Activated CD4-positive, CD25-positive, alpha-beta regulatory T cell treated with anti-CD3 and anti-CD28 coated beads, Interleukin-2, amount 50 U/mL, for 24 hours (primary cell): ENCODE measurements at places on chromosomes 12 and 14.
A peak's percentile ranks its signal among the peaks of the same experiment; 100 is the strongest.

- no peak for ATAC-seq
Measured at GRCh38 chr14:105536691-105537579, 10.6 kb downstream of the TMEM121 start.

DNA sequence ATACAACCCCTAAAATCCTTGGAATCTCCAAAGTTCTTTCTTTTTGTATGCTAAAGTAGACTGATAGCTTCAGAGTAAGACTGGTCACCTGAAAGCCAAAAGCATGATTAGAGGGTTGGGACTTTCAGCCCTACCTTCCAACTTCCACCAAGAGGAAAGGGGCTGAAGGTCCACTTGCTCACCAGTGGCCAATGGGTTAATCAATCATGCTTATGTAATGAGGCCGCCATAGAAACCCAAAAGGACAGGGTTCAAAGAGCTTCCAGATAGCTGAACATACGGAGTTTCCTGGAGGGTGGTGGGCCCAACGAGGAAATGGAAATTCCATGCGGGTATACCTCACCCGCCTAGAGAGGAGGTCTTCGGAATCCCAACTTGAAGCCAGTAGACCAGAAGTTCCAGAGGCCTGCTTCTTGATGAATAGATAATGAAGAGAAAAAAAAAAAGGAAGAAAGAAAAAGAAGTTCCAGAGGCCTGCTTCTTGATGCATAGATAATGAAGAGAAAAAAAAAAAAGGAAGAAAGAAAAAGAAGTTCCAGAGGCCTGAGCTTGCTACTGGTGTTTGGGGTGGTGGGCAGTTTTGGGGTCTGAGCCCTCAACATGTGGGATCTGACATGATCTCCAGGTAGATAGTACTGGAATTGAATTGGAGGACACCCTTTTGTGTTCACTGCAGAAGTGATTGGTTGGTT, 11.2 kb upstream of the BTG1 start:
- ATAC-seq = no peak

GRCh38 chr12:45553204-45553603, 176.3 kb upstream of the ARID2 start:
- ATAC-seq = no peak

DNA sequence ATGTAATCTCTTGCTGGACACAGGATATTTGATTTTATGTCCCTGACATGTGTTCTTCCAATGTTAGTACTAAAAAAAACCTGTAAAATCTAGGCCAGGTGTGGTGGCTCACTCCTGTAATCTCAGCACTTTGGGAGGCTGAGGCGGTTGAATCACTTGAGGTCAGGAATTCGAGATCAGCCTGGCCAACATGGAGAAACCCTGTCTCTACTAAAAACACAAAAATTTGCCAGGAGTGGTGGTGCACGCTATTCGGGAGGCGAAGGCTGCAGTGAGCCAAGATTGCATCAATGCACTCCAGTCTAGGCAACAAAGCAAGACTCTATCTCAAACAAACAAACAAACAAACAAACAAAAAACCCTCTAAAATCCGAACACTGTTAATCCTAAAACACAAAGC, 68.0 kb downstream of the FERMT2 start:
- ATAC-seq = no peak

GRCh38 chr14:73712540-73713180, 1.5 kb downstream of the PNMA1 start:
- peak; percentile 24 for ATAC-seq

DNA sequence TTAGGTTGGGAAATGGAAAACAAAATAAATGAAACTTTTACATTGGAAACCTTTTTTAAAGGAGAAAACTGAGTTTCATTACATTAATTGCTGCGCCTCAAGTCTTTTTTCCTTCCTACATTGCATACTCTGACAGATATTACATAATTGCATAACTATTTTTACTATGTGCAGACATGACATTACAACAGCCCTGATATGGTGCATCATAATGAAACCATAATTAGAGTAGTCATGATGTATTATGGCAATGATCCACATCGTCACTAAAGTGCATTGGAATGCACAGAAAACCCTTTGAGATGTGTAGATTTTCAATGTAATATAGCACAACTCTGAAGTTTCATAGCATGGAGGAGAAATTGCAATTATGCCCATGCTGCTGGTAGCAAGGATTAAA, 217.8 kb upstream of the NPAS3 start:
- ATAC-seq = no peak

DNA sequence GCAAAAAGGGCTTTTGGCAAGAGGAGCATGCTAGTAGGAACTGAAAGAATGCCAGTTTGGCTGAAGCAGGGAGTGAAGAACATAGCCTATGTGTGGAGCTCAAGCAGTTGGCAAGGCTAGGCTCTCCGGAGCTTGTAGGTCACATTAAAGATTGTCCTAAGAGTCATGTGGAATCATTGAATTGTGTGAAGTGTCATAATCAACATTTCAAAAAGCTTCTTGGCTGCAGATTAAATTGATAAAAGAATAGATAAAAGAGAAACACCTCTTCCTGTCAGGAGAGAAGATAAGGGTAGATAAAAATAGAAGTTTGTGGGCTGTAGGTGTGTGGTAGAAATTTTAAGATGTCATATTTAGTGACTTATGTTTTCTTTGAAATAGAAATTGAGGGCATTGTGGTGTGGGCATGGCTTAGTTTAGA, 36.1 kb downstream of the CPSF6 start:
- ATAC-seq = peak; percentile 63

- no peak for ATAC-seq
Measured at GRCh38 chr12:56013482-56013881, 7.4 kb upstream of the IKZF4 start.

DNA sequence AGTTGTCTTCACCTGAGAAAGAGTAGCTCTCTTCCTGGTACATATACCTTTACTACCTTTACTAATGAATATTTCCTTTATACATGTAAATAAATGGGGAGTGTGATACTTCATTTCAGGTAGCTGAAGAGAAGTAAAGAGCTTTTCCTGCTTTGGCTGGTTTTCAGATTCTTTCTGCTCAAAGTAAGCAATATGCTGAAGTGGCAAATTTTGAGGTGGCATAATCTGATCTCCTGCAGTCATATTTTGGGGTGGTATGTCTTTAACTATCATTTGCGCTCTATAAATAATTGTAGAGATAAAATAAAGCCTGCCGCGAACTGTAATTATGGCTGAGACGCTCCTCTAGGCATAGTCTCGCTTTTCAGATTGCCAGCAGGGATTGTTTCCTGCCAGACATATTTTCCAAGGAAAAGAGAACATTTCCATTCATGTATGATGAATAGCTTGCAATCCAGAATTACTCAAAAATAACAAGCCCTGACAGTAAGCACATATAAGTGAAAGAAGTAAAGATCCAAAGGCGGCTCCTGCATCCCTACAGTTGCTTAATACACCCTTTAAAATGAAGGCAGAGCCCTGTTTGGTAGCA, 200.7 kb downstream of the C12orf50 start:
- no peak for ATAC-seq

DNA sequence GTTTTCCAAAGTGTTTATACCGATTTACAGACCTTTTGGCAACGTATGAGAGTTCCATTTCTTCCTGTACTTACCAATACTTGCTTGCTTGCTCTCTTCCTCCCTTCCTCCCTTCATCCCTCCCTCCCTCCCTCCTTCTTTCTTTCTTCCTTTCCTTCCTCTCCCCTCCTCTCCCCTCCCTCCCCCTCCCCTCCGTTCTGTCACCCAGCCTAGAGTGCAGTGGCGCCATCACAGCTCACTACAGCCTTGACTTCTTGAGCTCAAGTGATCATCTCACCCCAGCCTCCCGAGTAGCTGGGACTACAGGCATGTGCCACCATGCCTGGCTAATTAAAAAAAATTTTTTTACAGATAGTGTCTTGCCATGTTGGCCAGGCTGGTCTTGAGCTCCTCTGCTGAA, 40.4 kb downstream of the DIP2B start:
- no peak for ATAC-seq

GRCh38 chr12:132028111-132028510, 78.4 kb downstream of the EP400 start:
- ATAC-seq = no peak

GRCh38 chr12:88313554-88313953, 171.4 kb downstream of the TMTC3 start:
- peak; percentile 17 for ATAC-seq
